Cortex of kidney (tissue), 1 donor: ENCODE measurements at places on chromosomes 5 and 9.

- DNase-seq = no peak
These were observed 188.2 kb upstream of the TAS2R1 start for GRCh38 chr5:9818340-9818845.

GRCh38 chr9:91060520-91061343 lies 259.1 kb downstream of the SYK start:
- DNase-seq = no peak

- DNase-seq = no peak
These were observed 347.3 kb downstream of the KDM4C start for GRCh38 chr9:7105095-7105494.

DNA sequence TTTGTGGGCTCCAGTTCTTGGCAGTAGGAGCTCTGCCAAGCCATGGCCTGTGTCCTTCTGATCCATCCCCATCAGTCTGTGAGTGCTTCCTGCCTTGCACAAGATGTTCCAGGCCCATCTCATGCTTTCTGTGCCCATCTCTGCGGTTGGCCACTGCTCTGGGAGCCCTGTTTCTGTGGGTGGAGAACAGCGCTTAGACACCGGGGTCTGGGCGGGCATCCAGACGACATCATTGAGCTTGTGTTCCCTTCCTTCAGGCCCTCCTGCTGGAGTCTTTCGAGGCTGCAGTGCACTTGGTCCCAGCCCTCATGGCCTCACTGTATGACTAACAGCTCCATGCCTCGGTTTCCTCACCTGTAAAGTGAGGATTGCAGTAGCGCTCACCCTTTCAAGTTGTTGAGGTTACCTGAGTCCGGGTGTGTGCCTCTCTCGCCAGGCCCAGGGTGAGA lies 14.9 kb upstream of the CARD19 start:
- DNase-seq = no peak

- no peak for DNase-seq
These were observed 5.3 kb downstream of the ERAP2 start for GRCh38 chr5:96881511-96882115.

- no peak for DNase-seq
These were observed 2.3 kb downstream of the ALAD start for GRCh38 chr9:113398796-113399195.

DNA sequence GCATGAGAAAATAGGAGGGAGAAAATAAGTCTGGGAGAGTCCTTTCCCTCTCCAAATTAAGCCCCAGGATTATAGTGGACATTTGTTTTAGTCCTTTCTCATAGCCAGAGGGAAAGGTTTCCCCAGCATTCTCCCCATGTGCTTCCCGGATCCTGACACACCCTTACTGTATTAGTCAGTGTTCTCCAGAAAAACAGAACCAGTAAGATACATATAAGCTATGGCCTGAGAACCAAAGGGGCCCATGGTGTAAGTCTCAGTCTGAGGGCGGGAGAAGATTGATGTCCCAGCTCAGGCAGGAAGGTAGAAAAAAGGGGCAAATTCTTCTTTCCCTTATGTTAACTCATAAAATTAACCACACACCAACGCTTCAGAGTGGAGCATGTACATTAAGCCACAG lies 25.6 kb upstream of the SPATA31D4 start:
- DNase-seq = no peak

DNA sequence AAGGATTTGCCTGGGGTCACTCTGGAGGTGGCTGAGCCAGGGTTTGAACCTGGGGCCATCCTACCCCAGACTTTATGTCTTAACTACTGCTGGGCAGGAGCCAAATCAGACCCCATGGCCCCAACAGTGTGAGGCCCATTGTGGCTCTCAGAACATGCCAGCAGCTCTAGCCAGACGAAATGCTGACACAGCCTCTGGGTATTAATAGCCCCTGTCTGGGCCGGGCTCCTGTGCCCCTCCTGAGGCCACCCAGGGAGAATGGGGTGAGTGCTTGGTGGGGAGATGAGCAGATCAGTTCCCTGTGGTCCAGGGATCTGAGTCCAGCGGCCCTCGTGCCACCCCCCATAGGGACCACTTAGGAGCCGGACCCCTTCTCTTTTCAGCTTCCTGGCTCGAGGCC lies 2.2 kb upstream of the PLPP7 start:
- no peak for DNase-seq

GRCh38 chr9:32171339-32171738 lies 213.1 kb upstream of the ACO1 start:
- DNase-seq = no peak

DNA sequence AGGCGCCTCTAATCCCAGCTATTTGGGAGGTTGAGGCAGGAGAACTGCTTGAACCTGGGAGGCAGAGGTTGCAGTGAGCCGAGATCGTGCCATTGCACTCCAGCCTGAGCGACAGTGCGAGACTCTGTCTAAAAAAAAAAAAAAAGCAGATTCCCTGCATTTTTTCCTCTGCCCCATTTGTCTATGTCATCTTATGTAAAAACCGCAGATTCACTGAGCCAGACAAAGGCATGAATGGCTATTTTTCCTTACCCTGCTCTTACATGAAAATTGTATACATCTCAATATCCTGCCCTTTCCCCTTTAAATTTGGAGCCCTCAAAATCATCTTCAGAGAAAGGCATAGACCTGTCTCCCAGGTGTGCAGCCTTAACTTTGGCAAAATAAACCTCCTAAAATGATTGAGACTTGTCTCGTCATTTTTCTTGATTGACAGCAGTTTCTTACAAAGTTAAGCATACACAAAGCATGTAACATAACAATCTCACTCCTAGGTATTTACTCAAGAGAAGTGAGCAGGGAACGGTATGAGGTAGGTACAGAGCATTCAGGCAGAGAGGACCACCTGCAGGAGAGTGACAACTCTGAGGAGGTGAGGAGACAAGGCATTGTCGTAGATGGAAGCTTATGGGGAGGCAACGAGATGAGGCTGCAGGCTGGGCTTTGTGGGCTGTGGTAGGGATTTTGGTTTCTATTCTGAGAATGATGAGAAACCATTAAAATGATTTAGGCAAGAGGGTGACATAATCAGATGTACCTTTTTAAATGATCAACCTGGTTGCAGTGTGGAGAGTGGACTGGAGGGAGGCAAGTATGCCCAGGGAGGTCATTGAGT lies 65.7 kb upstream of the IL6ST start:
- no peak for DNase-seq

GRCh38 chr5:79448336-79448735 lies 65.6 kb downstream of the HOMER1 start:
- DNase-seq = no peak

DNA sequence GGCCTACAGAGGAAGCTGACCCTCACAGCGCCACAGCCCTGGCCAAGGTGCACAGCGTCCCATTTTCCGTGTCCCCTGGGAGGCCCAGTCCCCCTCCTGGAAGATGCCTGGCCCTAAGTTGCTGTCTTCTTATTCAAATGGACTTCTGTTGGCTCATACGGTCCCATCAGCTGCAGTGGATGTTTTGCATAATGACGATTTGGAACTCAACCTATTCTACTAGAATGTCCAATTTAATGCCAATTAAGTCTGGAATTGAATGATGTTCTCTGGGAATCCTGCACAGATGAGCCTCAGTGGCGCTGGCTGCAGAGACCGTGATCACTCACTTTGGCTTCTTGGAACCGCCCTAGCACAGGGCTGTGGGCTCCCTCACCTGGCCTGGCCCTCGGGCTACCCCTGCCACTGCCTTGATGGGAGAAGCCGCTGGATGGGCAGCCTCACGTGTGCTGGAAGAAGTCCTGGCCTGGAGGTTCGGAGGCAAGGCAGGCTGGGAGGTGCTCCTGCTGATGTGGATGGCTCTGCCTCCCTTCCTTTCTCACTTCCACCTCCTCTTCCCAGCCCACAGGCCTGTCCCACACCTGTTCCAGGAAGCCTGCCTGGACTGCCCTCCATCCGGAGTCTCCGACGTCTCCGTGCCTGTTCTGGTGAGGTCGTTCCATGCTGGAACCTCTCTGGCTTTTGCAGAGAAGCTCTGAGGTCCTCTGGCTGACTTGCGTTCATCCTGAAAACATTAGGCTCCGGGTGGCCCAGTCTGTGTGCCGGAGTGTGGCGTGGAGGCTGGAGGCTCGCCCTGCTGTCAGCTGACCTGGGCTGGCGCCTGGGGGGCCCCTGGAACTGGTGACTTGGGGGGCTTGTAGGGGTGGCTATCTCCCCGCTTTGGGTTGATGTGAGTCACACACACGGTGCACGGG lies 147.1 kb downstream of the RXRA start:
- DNase-seq = no peak

- DNase-seq = no peak
These were observed 22.7 kb upstream of the CATSPER3 start for GRCh38 chr5:134945041-134945440.

GRCh38 chr5:34038390-34038789 lies 4.6 kb downstream of the C1QTNF3 start:
- DNase-seq = no peak
